ENCODE measurements at places on chromosomes 6 and 20. TPM values are rescaled to one million over a fixed set of nuclear protein-coding genes. Genes with fewer than 3 reads are reported as not detected.

The RIPPLY2 gene
- polyA plus RNA-seq = not detected

The FERMT1 gene
- polyA plus RNA-seq = not detected

The CST5 gene
- not detected for polyA plus RNA-seq

The HUS1B gene
- polyA plus RNA-seq = 2.2 TPM

The AGPAT4 gene
- polyA plus RNA-seq = 0.98 TPM

The VNN1 gene
- polyA plus RNA-seq = not detected

The EMILIN3 gene
- not detected for polyA plus RNA-seq

The OARD1 gene
- 58.3 TPM for polyA plus RNA-seq

The GRIK2 gene
- not detected for polyA plus RNA-seq

The LINC00237 gene
- polyA plus RNA-seq = not detected

The GSTA2 gene
- polyA plus RNA-seq = not detected

The L3MBTL1 gene
- 0.88 TPM for polyA plus RNA-seq

The RFX6 gene
- polyA plus RNA-seq = not detected

The EBF4 gene
- polyA plus RNA-seq = 1.1 TPM

The GLP1R gene
- polyA plus RNA-seq = not detected

The CYP39A1 gene
- polyA plus RNA-seq = not detected

The PTCHD4 gene
- polyA plus RNA-seq = not detected

The LAMA4 gene
- not detected for polyA plus RNA-seq

The BIRC7 gene
- not detected for polyA plus RNA-seq

The UST gene
- polyA plus RNA-seq = 1.3 TPM

The SRMS gene
- polyA plus RNA-seq = 0.43 TPM

The COL20A1 gene
- not detected for polyA plus RNA-seq

The ZNF184 gene
- polyA plus RNA-seq = 9.0 TPM

The SAPCD1 gene
- polyA plus RNA-seq = not detected

The CASS4 gene
- 0.34 TPM for polyA plus RNA-seq

The BPIFB2 gene
- polyA plus RNA-seq = not detected

The E2F1 gene
- 0.43 TPM for polyA plus RNA-seq

The PPP1R3G gene
- polyA plus RNA-seq = 0.23 TPM

The MICB gene
- 9.3 TPM for polyA plus RNA-seq

The EFCAB8 gene
- not detected for polyA plus RNA-seq

The DCBLD1 gene
- 0.60 TPM for polyA plus RNA-seq

The PLA2G7 gene
- polyA plus RNA-seq = not detected

The PACRG gene
- not detected for polyA plus RNA-seq

The REM1 gene
- polyA plus RNA-seq = not detected

The RIPOR3 gene
- 3.3 TPM for polyA plus RNA-seq

The PI16 gene
- 2.3 TPM for polyA plus RNA-seq

The CD109 gene
- not detected for polyA plus RNA-seq

The AHI1 gene
- polyA plus RNA-seq = 10.4 TPM

The SNAI1 gene
- polyA plus RNA-seq = 0.63 TPM

The NTSR1 gene
- not detected for polyA plus RNA-seq

The RIMS4 gene
- polyA plus RNA-seq = not detected

The CD40 gene
- polyA plus RNA-seq = 217 TPM

The CNKSR3 gene
- not detected for polyA plus RNA-seq

The CST2 gene
- not detected for polyA plus RNA-seq

The NUP153 gene
- polyA plus RNA-seq = 6.8 TPM

The MEI4 gene
- 0.13 TPM for polyA plus RNA-seq

The TTLL9 gene
- not detected for polyA plus RNA-seq

The STX11 gene
- 11.5 TPM for polyA plus RNA-seq
